ENCODE measurements at places on chromosomes 7 and 10.

- DNase-seq, result no peak
These were observed 97.5 kb upstream of the PRSS58 start for GRCh38 chr7:142355328-142355727.

GRCh38 chr7:24757353-24758275 is at the start of gene GSDME:
TSS of gene GSDME (minus strand) at chr7:24757464. CDS start at chr7:24749774, 7,690 bp downstream.
- DNase-seq, result no peak

DNA sequence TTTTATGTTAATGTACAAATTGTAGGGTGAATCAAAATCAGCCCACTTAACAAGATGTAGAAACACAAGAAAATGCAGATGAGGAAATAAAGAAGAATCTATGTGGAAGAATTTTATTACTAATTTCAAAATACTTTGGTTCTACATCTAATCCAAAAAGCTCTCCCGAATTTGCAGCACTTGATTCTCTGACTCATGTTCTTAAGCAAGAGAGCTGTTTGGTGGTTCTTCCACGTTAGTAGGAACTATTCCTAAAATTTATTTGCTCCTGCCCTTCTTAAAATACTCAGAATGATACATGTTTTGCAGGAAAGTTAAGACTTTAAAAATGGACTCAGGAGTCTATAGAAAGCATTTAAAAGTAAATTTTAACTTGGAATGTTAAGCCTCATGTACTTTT is 91.8 kb downstream of the ZMYND11 start:
- no peak for DNase-seq

- no peak for DNase-seq
These were observed 51.9 kb upstream of the A1CF start for GRCh38 chr10:50937230-50937907.

GRCh38 chr7:2830609-2831376 is 13.3 kb downstream of the GNA12 start:
- no peak for DNase-seq

- DNase-seq, result no peak
These were observed 56.4 kb upstream of the ANKRD1 start for GRCh38 chr10:90977162-90977854.

- DNase-seq, result no peak
These were observed 32.0 kb downstream of the FRA10AC1 start for GRCh38 chr10:93670372-93670771.

GRCh38 chr10:55631071-55631654 is 729.9 kb downstream of the ZWINT start:
- no peak for DNase-seq
